ENCODE measurements at places on chromosomes 4 and X. TPM values are rescaled to one million over a fixed set of nuclear protein-coding genes. Genes with fewer than 3 reads are reported as not detected.
A peak's percentile ranks its signal among the peaks of the same experiment; 100 is the strongest.

GRCh38 chr4:92516450-92516849 is 212.7 kb downstream of the GRID2 start:
- no peak for DNase-seq
- H3K27me3 ChIP-seq, result no peaks in the 10 kb centered on the region
- H3K27ac ChIP-seq, result no peak overlapping the region

The NLGN4X gene
- 0.89 TPM for total RNA-seq

The VCX2 gene
- total RNA-seq, result not detected

The HAUS7 gene
- total RNA-seq, result 18.9 TPM

- H3K4me1 ChIP-seq, result no peaks in the 10 kb centered on the region
- H3K27me3 ChIP-seq, result no peaks in the 10 kb centered on the region
- peak; percentile 49 for DNase-seq
- H3K27ac ChIP-seq, result no peak overlapping the region
- no peaks in the 10 kb centered on the region for H3K36me3 ChIP-seq
These were observed 16.6 kb upstream of the CXCL3 start for GRCh38 chr4:74055096-74055495.

GRCh38 chr4:15506464-15506863 is 36.8 kb downstream of the CC2D2A start:
- DNase-seq, result no peak
- no peak overlapping the region for H3K4me3 ChIP-seq
- no peaks in the 10 kb centered on the region for H3K27me3 ChIP-seq
- no peaks in the 10 kb centered on the region for H3K4me1 ChIP-seq
- H3K36me3 ChIP-seq, result no peaks in the 10 kb centered on the region

DNA sequence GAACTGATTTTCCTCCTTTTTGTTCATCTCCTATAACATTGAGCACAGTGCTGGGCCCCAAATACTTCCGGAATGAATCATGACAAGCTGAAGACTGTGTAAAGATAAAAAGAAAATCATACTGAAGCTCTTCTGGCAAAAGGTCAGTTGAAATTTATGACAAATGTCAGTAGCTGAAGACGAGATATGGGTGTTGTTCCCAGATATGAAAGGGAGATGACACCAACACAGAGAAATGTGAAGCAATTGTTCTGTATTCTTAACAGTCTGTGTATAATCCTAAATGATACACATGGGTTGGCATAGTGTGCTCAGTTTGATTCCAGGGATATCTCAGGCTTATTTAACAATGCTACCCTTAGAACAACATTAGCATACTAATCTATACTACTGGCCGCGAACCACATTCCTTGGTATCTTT is 170.5 kb upstream of the PITX2 start:
- H3K4me3 ChIP-seq, result no peak overlapping the region
- H3K36me3 ChIP-seq, result no peaks in the 10 kb centered on the region
- H3K4me1 ChIP-seq, result no peaks in the 10 kb centered on the region
- DNase-seq, result no peak
- H3K27me3 ChIP-seq, result no peaks in the 10 kb centered on the region
- no peak overlapping the region for H3K27ac ChIP-seq

The UGT2B17 gene
- 561 TPM for total RNA-seq

The BMP15 gene
- total RNA-seq, result not detected

DNA sequence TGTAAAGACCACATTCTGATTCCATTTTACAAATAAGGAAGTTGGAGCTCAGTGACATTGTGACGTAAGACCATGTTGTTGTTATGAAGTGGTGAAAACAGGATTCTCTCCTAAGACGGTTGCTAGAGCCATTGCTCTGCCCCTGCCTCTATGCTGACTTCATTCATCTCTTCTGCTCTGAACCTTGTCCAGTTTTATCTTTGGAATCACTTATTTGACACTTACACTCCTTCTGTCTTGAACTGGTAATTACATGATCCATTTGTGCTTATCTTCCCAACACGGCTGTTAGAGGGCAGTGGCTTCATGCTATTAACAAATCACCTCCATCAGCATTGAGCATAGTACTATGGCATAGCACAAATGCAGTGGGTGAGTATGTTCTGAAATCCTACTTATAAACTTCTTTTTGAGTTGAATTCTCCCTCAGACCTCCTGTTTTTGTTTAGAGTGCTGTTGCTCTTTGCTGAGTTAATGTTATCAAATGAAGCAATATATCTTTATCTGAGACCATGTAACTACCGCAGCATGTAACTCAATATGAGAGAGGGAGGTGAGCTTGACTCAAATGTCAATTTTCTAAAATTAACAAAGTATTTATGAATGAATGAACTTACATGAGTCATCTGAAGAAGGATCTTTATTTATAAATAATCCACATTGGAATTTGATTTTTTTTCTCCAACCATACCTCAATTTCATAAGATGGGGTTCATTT is 177.8 kb downstream of the RASL11B start:
- no peaks in the 10 kb centered on the region for H3K4me1 ChIP-seq
- no peak for DNase-seq
- H3K27me3 ChIP-seq, result no peaks in the 10 kb centered on the region
- H3K4me3 ChIP-seq, result no peak overlapping the region
- H3K36me3 ChIP-seq, result no peaks in the 10 kb centered on the region

All from colonic mucosa (tissue), 4 donors.